ENCODE measurements at places on chromosomes 1 and 21.

DNA sequence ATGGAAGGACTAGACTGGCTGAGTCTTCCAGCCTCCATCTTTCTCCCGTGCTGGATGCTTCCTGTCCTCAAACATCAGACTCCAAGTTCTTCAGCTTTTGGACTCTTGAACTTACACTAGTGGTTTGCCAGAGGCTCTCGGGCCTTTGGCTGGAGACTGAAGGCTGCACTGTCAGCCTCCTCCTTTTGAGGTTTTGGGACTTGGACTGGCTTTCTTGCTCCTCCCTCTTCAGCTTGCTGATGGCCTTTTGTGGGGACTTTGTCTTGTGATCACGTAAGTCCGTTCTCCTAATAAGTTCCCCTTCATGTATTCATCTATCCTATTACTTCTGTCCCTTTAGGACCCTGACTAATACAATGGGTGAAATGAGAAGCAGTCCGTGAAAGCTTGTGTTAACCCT is 196.4 kb downstream of the KAZN start:
- no peak for DNase-seq

GRCh38 chr1:109846162-109846561 is 64.5 kb upstream of the CSF1 start:
- DNase-seq = no peak

DNA sequence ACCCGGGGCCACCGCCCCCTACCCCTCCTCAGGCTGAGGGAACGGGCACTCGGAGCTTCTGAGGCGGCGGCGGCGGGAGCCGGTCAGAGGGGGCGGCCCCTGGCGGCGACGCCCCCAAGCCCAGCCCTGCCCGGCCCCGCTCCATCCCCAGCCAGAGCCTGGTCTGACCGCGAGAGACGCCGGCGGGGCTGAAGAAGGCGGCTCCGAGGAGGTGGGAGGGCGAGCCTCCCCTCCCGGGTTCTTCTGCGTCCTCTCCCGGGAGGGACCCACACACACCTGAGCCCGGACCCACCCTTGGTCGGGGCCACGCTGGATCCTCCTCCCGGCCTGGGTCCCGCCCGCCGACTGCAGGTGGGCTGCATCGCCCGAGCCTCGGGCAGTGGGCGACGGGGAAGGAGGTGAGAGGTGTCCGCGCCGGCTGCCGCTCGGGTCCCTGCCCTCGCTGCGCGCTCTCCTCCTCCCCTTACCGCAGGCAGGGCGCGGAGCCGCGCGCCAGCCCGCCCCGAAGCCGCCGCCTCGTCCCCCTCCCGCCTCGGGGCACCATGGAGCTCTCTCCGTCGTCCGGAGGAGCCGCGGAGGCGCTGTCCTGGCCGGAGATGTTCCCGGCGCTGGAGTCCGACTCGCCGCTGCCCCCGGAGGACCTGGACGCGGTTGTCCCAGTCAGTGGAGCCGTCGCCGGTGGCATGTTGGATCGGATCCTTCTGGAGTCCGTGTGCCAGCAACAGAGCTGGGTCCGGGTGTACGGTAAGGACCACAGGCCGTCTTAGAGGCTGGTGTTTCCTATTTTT is at the start of gene RASAL2:
TSS of gene RASAL2 (plus strand) at position 154 of the 788 bp plus-strand sequence. CDS start at position 543, 389 bp downstream.
- DNase-seq = no peak

DNA sequence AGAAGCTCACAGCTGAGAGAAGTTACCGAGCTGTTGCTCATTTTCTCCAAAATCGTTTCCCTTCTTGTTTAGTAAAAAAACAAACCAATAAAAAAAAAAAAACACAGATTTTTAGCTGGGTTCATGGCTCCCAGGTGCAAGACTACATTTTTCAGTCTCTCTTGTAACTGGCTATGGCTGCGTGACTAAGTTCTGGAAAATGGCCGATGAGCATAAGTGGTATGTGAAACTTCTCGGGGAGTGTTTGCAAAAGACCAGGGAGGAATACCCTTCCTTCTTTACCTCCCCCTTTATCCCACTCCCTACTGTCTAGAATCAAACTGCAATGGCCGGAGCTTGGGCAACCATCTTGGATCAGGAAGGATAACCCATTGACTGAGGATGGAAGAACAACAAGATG is 38.7 kb upstream of the KANK4 start:
- DNase-seq = no peak

DNA sequence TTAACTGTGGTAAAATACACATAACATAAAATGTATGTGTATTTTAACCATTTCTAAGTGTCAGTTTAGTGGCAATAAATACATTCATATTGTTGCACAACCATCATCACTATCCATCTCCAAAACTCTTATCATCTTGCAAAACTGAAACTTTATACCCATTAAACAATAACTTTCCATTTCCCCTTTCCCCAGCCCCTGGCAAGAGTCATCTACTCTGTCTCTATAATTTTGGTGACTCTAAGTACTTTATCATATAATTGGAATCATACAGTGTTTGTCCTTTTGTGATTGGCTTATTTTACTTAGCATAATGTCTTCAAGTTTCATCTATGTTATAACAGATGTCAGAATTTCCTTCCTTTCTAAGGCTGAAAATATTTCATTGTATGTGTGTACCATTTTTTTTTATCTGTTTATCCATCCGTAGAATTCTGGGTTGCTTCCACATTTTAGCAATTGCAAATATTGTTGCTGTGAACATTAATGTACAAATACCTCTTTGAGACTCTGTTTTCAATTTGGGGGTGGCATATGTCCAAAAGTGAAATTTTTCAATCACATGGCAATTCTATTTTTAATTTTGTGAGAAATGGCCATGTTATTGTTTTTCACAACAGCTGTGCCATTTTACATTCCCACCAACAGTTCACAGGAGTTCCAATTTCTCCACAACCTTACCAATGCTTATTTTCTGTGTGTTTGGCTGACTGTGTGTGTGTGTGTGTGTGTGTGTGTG is 153.9 kb upstream of the GORAB start:
- DNase-seq = no peak

DNA sequence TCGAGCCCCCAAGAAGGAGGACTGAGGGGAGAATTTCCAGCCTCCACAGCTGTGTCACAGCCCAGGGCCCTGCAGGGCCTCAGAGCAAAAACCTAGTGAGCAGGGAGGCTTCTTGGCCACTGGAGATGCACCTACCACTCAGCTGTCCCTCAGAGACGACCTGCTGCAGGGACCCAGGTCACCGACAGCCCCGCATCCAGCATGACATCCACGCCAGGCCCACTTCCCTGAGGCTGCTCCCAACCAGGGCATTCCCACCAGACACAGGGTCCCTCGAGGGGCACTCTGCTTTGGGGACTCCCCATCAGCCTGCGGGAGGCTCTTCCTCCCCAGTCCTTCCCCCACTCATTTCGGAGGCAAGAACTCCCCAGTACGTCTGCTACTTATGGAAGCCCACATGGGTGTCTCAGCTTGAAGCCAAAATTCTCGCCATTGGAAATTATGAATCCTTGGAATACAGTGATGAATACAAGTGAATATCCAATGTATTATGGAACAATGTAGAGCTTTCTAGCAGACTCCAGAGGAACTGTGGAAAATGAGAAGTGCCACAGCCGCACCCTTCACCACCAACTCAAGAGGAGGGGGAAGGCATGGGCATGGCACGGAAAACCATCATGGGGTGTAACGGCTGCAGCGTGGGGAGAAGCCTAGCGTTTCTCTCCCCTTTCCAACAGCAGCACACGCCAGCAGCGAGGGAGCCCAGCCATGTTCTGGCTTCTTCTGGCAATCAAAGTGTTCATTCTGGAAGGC is 6.9 kb downstream of the TFF3 start:
- no peak for DNase-seq

DNA sequence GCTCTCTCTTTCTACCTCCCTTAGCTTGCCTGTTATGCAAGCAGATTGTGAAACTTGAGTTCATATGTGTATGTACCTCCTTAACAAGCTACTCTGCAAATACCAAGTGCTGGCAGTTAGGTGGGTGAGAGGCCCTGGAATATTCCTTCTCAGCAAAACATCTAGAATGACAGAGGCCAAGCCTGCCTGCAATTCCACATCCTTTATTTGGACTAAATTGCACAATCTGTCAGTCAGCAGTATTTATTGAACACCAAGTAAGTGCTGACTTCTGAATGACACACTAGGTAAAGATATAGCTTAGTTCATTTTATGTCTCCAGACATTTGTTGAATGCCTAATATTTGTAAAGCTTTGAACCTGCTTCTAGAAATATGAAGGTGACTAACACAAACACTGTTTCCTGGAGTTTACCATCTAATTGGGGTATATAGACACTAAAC is 87.5 kb downstream of the RGL1 start:
- DNase-seq = no peak

- no peak for DNase-seq
Observed at GRCh38 chr1:225921734-225922709, 2.0 kb downstream of the PYCR2 start.

Measured in effector memory CD8-positive, alpha-beta T cell (primary cell).